Hepatocyte (in vitro differentiated cells): ENCODE measurements at places on chromosomes 4 and X.

DNA sequence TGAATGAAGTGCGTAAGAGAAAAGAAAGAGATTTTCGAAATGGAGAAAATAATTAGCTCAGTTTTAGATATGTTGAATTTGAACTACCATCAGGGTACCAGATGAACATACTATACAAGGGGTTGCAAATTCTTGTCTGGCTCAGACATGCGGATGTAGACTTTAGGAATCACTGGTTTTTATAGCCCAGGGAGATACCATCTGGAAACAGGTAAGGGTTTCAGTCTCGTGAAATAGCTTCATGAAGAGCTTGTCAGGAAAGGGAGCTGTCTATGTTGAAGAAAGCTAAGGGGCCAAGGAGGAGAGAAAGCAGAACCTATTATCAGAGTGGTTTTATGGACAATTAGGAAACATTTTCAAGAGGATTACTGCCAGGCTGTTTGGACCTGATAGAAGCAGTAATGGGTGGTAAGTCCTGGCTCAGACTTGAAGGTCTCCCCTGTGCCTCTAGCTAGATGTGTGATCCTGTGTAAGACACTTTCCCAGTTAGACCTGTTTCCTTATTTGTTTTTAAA lies 6.7 kb downstream of the RAB9A start:
- DNase-seq, result no peak

DNA sequence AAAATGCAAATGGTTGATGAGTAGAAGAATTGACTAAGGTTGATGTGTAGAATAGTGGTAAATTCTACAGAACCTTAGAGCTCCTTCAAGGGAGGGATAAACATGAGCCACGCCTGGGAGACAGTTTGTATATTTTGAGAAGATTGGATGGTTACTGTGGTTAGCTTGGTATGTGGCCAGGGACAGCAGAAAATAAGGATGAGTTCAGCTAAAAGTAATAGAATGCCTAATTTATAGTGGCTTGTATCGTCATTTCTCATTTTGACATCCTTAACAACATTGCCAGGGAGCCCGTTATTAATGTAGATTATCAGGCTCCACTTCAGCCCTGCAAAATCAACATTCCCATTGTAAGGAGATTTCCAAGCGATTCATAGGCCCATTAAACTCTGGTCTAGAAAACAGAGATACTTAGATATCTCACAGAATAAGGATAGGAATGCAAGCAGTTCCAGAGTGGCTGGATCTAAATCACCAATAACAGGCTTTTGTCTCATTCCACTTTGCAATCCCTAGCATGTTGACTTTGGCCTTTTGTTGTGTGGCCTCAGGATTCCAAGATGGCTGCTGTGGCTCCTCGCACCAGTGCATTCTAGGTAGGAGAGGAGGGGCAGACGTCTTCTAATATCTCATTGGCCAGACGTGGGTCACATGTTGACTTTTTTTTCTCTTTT lies 6.4 kb upstream of the PTTG2 start:
- no peak for DNase-seq

- DNase-seq, result no peak
These were observed 21.1 kb downstream of the NOP14 start for GRCh38 chr4:2942037-2942531.

GRCh38 chr4:87838205-87838604 lies 5.4 kb downstream of the MEPE start:
- DNase-seq, result no peak

- DNase-seq, result no peak
These were observed 107.6 kb upstream of the STK26 start for GRCh38 chrX:131915488-131915887.

DNA sequence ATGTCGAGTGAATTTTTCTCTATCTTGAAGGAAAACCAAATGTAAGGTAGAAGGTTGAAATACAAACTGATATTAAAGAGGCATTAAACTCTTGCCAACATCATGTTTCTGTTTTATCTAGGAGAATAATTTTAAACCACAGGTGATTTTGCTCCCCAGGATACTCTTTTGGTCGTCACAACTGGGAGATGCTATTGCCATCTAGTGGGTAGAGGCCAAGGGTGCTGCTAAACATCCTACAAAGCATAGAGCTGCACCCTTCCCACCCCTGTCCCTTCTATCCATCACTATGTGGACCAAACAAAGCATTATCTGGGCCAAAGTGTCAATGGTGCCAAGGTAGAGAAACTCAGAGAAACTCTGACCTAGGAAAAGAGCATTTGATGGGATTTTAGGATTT lies 154.6 kb upstream of the MAGEB2 start:
- DNase-seq, result peak; percentile 23
